ENCODE measurements at places on chromosomes 5 and 9. TPM values are rescaled to one million over a fixed set of nuclear protein-coding genes. Genes with fewer than 3 reads are reported as not detected.

DNA sequence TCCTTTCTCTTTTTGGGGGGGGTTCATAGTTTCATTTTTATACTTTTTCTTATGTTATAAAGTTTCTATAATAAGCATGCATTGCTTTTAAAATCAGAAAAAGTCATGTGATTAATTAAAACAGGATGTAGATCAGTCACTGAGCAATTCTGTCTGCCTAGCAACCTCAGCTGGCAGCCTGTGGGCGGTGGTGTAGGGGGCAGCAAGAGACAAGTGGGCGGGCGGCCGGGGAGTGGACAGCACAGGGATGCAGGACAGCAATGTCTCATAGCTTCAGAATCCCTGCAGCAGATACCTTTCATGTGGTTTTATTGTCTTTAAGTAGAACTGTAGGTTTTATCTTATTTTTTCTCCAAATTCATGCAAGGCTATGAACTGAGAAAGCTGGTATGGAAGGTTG, 101.9 kb upstream of the S1PR3 start:
- peak; percentile 21 for DNase-seq

- peak; percentile 62 for DNase-seq
Observed at GRCh38 chr9:98380065-98380681, 124.7 kb upstream of the TBC1D2 start.

The SLC27A6 gene
- total RNA-seq = 1.1 TPM

GRCh38 chr9:104766025-104766424, 2.1 kb downstream of the NIPSNAP3B start:
- no peak for DNase-seq

The SARDH gene
- 1.2 TPM for total RNA-seq

GRCh38 chr5:144210655-144211054, 40.0 kb downstream of the KCTD16 start:
- no peak for DNase-seq

DNA sequence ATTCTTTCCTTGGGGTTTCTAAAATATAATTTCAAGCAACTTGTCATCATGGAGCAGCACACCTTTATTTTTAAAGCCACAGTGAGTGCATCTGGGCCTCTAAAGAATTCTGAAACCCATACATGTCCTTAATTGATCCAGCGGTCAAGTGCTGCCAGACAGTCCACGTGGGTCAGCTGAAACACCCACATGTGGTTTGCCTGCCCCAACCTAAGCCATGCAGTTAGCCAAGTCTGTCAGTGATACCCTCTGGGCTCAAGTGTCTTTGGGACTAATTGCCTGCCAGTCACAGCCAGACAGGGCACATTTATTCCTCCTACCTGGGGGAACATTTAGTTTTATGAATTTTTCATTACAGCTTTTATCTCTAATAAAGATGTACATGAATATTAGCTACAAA, 291.4 kb upstream of the SLC30A5 start:
- no peak for DNase-seq

All from Daoy (cell line).